Activated CD8-positive, alpha-beta memory T cell treated with anti-CD3 and anti-CD28 coated beads for 1 hour (primary cell): ENCODE measurements at places on chromosomes 2 and 18.

DNA sequence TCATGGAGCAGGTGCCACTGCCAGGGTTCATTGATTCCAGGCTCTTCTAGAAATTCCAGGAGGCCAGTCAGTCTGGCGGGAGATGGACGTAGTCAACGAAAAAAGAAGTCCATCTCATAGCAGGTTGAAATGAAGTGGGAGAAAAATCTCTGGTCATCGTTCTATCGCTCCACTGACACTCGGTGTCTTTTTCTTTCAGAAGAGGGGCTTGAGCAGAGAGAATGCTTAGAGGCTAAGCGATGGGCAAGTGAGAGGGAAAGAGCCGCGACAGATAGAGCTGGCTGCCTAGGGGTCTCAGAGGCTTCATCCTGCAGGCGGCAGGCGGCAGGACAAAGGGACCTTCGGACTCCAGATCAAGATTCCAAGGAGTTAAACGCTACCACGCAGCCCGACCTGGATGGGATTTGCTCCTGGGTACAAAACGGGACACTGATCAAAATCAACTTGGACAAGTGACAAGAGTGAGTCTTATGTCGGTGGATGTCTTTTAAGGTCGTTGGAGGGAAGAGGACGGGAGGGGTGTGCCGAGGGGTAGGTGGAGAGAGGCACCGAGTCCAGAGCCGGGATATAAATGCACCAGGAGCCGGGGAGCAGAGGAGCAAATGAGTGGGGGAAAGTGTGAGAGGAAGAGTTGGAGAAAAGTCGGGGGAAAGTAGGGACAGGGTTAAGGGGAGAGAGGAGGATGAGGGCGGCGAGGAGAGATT lies 677 bp upstream of the TMEM178A start:
- DNase-seq, result no peak

DNA sequence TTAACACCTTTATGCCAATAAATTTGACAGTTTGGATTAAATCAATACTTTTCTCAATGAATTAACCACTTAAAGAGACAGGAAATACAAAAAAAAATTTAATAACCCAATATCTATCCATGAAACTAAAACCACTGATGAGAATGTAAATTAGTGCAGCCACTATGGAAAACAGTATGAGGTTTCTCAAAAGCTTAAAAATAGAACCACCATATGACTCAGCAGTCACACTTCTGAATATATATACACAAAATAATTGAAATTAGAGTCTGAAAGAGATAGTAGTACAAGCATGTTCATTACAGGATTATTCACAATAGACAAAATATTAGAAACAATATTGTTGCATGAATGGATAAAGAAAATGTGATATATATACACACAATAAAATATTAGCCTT lies 382.1 kb upstream of the SETBP1 start:
- no peak for DNase-seq

- DNase-seq, result no peak
Observed at GRCh38 chr2:231213931-231214642, 15.7 kb downstream of the ARMC9 start.

DNA sequence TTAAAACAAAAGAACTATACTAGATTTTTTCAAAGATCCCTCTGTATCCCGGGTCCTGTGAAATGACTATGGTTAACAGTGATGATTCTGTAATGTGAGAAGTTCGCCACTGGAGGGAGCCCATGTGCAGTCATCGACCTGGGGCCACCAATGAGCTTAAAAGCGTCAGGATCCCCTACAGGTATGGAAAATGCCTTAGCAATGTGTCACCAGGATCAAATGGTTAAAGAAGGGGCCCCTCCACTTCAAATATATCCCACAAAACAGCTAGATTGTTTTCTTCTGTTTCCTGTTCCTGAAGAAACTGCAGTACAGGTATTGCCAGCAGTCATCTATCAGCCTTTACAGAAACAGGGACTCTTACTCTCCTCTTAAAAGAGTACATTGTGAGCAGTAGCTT lies 15.3 kb downstream of the CHRNA1 start:
- DNase-seq, result peak; percentile 55

DNA sequence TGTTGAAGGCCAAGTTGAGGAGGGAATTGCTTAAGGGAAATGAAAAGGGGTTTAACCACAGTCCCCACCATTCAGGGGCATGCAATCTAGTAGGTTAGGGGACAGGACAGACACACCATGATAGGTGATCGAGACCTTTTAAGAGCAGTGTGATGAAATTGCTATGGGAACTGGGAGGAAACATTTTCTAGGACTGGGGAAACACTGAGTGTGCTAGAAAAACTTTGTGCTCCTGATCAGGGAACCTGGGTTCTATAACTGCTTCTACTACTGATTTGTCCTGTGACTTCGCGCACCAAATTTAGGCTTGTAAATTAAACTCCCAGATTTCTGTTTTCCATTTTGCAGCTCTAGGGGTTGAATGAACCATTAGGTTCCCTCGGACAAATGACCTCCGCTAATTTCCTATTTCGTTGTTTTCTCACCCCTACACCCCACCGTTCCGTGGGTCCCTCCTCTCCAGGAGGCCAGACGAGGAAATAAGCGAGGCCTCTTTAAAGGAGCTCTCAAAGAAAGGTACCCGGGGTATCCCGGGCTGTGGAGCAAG lies 371 bp upstream of the LCLAT1 start:
- DNase-seq, result no peak

DNA sequence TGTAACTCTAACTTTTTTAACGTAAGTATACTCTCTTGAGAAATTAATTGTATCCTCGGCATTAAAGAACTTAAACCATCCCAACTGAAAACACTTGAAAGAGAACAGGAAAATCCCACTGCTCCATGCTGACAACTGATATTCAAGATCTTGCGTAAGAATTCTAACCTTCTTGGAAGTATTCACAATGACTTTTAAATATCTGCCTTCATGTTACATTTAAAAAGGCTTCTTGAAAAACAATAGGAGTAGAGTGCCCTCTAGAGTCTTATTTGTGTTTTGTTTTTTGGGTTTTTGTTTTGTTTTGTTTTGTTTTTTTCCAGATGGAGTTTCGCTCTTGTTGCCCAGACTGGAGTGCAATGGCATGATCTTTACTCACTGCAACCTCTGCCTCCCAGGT lies 65.4 kb upstream of the DNAJC10 start:
- no peak for DNase-seq

- no peak for DNase-seq
Observed at GRCh38 chr2:96687266-96687665, 44.7 kb downstream of the FER1L5 start.

DNA sequence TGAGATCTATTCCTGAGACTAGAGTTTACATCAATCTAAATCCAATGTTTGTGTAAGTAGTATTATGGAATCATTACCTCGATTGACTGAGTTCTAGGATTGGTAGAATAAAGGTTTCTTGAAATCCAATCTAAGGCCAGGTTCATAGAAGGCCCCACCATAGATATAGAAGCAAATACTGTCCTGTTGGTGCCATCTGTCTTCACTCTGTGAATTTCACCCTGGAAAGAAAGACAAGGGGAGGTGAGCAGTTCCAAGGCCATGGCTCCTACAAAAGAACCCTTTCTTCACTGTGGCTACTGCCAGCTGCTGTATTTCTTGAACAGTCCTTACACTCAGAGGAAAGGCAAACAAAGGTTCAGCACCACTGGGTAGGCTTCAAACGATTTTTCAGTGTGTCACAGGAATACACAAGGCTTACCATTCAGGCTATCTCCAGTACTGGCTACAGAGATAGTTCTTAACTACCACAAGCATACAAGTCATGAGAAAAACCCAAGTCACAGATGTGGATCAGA lies 137.0 kb downstream of the LRP2 start:
- no peak for DNase-seq

- no peak for DNase-seq
Observed at GRCh38 chr2:62435720-62436119, 70.3 kb downstream of the TMEM17 start.

DNA sequence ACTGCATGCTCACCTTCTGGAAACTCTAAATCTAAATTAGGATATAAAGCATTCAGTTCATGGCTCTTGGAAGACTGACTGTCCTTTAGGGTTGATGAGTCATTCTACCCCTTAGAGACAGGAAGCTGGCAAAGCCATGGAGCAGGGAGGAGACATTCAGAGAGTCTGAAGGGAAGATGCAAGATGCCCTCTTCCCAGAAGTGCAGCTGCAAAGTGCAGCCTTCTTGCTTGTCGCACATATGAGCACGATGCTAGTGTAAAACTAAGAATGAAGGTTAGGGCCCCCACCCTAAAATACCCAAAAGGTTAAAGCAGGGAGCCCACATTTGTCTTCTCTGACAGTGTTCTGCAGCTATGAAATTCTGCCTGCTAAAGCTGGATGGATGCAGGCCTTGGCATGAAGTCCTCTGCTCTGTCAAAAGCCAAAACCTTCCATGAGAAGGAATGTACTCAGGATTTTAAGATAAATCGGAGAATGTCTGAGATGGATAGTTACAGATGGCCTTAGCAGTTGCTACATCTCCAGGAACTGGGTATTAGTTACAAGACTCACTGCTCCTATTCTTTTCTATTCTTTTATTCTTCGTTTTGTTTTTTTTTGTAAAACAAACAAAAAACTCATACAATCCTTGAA lies 89.7 kb downstream of the POLE4 start:
- no peak for DNase-seq

DNA sequence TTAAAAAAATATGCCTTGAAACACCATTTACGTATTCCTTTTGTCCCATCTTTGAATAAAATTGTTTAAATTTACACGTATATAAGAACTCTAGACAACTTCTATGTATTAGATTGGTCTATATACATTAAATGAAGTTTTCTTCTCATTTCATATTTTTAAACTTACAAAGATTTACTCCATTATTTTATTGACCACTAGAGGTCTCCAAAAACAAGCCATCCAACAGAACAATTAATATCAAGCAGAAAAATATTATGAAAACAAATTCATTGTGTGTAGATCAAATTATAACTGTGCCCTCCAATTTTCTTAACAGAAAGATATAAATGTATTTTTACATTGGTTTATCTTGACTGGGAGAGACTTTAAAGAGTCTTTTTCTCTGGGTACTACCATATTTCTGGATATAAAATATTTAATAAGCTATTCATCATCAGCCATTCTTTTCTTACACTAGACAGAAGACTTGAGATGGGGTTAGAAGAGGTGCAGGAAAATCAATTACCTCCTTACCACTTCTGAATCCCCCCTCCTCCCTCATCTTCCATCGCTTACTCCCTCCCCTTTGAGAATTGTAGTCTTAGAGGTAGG lies 66.5 kb downstream of the DPP4 start:
- DNase-seq, result no peak

DNA sequence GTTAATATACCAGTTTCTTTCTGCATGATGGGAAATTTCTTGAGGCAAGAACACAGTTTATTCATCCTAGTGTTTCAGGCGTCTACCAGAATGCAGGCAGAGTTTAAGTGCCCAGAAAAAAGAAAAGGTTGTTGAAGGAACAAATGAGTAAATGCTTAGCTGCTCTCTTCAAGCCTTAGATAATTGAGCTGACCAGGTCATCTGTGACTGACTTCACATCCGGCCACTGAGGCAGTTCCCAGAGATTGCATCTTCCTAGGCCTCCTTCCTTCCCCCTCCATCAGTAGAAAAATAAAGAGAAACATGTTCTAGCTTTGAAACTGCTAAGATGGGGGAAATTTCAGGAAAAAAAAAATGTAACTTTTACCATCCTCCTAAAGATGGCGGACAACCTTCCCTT lies 9.4 kb upstream of the TMEM163 start:
- no peak for DNase-seq

DNA sequence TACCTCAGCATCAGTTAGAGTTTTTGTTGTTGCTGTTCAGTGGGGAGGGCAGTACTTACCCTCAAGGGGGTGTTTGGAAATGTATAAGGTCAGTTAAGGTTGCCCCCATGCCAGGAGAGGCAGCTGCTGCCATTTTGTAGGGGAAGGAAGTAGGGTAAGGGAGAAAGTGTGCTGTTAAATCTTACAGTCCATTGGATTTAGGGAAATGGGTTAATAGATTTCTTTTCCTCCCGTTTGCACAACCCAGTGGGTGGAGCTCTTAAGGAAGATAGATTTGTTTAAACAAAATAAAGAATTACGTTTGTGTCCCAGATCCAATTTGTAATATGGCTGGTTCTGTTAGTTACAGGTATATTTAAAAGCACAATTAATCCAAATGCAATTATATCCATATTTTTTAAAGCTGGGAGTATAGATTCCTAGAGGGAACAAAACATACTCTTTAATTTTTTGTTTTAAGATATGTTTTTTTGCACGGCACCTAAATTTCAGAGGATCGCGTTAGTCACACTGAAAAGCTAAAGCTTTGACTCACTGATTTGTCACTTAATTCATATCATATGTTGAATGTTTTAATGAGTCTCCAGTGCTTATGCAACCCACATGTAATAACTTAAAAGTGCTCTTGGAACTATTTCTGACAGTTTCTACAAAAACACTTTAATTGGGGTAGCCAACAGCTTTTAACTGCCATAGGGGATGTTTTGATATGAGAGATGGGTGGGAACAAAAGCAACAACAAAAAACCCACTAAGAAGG lies 9.0 kb upstream of the CWC22 start:
- no peak for DNase-seq

DNA sequence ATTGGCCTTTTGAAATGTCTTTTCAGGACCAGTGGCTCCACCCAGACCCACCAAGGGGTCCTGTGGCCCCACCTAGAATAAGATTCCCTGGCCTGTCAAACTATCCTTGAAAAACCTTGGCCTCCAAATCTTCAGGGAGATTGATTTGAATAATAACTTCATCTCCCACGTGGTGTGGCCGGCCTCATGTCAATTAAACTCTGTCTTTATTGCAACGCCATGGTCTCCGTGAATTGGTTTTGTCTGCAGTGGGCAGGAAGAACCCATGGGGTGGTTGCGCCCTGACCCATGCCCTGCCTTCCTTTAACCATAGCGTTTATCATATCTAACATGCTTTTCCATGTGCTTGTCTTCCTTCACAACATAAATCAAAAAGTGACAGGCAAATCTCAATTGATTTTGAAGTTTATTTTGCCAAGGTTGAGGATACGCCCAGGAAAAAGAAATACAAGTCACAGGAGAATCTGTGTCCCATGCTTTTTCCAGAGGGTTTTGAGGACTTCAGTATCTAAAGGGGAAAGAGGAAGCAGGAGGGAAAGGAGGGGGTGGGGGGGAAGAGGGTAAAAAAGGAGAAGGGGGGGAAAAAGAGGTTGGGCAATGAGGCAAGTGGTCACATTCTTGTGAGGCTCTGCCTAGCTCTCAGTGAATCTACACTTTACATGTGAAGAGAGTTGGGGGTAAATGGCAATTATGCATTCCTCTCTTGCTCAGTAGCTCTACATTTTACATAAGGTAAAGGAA lies 66.5 kb upstream of the CABLES1 start:
- no peak for DNase-seq

DNA sequence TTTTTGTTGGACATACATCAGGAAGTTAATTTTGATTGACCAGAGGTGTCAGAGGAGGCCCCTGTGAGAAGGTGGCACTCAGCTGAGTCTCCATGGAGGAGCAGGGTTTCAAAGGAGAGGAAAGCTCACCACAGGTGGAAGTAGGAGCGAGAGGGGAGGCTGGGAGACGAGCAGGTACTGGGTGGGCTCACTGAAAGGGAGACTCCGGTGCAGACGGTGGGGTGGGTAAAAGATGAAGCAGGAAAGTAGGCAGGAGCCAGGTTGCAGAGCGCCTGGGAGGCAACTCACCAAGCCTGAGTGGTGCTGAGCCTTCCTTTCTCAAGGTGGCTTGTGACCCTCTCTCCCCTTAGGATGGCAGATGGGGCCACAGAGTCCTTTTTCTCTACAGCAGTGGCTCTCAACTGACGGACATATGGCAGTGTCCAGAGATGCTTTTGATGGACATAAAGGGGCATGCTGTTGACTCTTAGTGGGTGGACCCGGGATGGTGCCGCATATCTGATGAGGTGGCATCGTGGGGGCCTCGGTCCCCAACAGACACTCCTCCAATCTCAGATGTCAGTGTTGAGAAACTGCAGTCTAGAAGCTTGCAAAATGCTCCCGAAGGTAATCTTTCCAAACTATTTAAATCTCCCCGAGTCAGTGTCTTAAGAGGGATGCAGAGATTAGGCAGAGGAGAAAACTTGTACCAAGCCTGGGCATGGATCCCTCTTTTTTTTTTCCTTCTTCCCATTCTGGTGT lies 64.0 kb downstream of the LPIN1 start:
- no peak for DNase-seq
